ENCODE measurements at places on chromosomes 2 and 18. TPM values are rescaled to one million over a fixed set of nuclear protein-coding genes. Genes with fewer than 3 reads are reported as not detected.

GRCh38 chr2:96241227-96241626 is 24.6 kb downstream of the TMEM127 start:
- no peak for DNase-seq

DNA sequence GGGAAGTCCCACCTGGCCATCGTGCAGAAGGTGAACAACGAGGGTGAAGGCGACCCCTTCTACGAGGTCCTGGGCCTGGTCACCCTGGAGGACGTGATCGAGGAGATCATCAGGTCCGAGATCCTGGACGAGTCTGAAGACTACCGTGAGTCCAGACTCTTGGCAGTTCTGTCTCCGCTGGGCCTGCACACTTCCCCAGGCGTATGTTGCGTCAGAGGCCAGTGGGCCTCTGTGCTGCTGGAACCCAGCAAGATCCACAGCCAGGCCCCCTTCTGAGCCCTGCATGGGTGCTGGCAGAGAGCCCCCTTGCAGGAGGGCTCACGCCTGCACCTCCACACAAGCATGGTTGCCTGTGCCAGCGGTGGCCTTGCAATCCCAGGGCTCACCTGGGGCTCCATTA is 9.0 kb downstream of the CNNM3 start:
- no peak for DNase-seq

GRCh38 chr2:216340280-216340631 is 32.0 kb downstream of the MARCHF4 start:
- DNase-seq = no peak

GRCh38 chr2:40556739-40557138 is 104.8 kb upstream of the SLC8A1 start:
- DNase-seq = no peak

ADRA2B gene
- 6.4 TPM for total RNA-seq

RESP18 gene
- not detected for total RNA-seq

KLHL14 gene
- total RNA-seq = not detected

PTPRN gene
- not detected for total RNA-seq
